ENCODE measurements at places on chromosomes 13 and 19.
A peak's percentile ranks its signal among the peaks of the same experiment; 100 is the strongest.

DNA sequence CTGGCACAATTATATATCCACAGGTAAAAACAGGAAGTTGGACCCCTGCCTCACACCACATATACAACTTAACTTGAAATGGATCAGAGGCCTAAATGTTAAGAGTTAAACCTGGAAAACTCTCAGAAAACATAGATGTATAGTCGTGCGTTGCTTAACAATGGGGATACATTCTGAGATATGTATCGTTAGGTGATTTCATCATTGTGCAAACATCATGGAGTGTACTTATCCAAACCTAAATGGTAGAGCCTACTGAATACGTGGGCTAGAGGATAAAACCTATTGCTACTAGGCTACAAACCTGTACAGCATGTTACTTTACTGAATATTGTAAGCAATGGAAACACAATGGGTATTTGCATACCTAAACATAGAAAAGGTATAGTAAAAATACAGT lies 14.8 kb upstream of the CALM3 start:
- DNase-seq = no peak

DNA sequence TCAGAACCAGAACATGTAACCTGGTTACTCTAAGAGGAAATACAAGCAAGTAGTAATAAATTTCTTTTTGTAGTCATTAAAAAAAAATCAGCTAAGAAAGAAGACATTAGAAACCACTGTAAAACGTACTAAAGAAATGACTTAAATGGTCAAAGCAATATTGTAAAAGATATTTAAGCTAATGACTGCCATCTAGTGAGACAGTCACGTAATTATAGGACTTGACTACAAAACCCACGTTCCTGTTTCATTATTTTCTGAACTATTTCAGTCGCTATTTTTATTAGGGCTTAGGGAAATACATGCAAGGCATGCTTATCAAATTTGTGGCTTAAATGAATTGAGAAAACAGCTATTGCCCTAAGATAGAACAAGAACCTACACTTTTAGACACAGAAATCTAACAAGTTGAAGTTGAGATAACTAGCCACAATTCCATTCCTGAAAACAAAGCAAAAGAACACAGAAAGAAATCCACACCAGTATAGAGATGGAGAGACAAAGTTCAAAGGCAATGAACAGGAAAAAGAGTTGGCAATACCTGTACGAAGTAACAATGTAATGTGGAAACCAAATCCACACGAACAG lies 17.9 kb downstream of the ALG5 start:
- DNase-seq = no peak

GRCh38 chr13:76684336-76684735 lies 201.9 kb downstream of the KCTD12 start:
- DNase-seq = no peak

DNA sequence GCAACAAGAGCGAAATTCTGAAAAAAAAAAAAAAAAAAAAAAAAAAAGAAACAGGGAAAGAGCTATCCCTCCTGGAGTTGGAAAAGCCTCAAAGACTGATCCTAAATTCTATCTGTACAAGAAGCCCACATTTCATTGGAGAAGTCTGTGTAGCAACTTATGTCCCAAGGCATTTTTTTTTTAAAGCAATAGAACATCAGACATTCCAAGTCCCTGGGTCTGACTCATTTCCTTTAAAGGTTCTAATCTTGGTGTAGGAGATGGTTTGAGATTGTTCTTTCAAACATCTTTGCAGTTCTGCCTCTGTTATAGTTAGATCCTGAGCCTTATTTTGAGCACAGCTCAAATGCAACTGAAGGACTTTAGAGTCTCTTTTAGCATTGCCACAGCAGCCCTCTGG lies 706.5 kb upstream of the MIR17HG start:
- DNase-seq = no peak

- DNase-seq = no peak
These were observed 65.1 kb upstream of the UBAC2 start for GRCh38 chr13:99135591-99135990.

- no peak for DNase-seq
These were observed 12.6 kb downstream of the SCEL start for GRCh38 chr13:77548095-77548494.

DNA sequence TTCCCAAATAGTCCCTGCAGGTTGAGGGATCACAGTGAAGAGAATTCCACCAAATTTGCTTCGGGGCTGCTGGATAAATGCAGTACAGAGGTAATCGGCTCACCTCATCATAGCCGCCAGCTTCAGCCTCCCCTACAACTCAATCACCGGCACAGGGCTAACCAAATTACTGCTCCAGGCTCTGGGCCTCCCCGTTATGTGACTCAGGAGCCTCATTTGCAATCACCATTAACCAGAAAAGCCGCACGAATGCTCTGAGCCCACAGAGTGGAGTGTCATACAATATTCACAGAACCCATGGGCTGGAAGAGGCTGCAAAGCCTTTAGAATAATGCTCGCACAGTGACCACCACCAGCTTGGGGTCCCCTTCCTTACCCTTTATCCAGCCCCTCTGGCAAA lies 4.9 kb downstream of the SIAH3 start:
- DNase-seq = no peak

DNA sequence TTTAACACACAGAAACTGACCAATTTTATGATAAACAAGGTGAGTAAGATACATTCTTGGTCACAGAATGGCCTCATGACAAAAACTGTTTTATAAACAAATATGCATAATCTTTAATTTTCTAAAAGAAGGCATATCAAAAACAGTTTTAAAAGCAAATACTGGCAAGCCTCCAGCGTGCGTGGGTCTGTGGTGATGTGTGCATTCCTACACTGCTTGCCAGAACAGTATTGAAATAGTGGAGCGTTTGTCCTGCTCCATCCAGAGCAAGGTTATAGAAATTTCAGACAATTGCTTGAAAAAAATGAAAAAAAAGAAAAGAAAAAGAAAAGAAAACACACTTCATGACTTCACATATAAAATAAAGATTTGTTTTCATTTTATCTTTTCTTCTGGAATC lies 140.9 kb downstream of the MZT1 start:
- no peak for DNase-seq

- DNase-seq = no peak
These were observed 15.4 kb downstream of the ATP11A start for GRCh38 chr13:112705286-112705685.

DNA sequence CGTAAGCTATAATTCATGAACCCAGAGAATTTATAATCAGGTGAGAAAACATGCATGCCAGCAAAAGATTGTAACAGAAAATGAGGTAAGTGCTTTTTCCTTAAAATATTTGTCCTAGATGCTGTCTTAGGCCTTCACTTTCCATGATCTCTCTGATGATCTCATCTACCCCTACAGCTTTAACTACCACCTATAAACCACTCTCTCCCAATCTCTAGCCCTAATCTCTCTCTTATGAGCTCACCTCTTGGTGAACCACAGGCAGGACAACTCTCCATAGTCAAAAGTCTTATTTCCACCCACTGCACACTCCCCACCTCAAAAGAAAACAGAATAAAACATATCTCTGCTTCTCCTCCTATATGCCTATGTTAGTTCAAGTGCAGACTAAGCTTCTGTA lies 137.1 kb downstream of the SLC7A1 start:
- no peak for DNase-seq

GRCh38 chr19:11020982-11021759 lies 60.3 kb downstream of the SMARCA4 start:
- DNase-seq = no peak

- no peak for DNase-seq
These were observed 6.9 kb downstream of the SBSN start for GRCh38 chr19:35521124-35521743.

GRCh38 chr19:33872445-33873320 lies 76.0 kb downstream of the KCTD15 start:
- DNase-seq = no peak

- no peak for DNase-seq
These were observed 127.7 kb downstream of the COL4A1 start for GRCh38 chr13:110179116-110179856.

GRCh38 chr13:50082426-50083281 lies 67.4 kb downstream of the KCNRG start:
- DNase-seq = peak; percentile 38

DNA sequence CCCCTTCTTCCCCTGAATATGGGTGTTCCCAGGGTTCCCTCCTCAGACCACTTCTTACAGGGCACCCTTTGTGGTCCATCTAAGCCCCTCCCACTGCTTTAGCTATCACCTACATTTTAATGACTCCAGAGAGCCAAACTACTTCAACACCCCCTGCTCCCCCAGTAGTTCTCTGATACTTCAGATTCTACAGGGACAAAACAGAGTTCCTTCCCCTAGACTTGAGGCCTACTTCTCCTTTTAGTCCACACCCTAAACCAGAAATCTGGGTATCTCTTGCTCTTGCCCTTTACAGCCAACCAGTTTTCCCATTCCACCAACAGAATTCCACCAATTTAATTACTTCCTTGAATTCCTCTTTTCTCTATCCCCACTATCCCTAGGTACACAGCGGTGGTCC lies 107.2 kb downstream of the KCNRG start:
- DNase-seq = no peak

DNA sequence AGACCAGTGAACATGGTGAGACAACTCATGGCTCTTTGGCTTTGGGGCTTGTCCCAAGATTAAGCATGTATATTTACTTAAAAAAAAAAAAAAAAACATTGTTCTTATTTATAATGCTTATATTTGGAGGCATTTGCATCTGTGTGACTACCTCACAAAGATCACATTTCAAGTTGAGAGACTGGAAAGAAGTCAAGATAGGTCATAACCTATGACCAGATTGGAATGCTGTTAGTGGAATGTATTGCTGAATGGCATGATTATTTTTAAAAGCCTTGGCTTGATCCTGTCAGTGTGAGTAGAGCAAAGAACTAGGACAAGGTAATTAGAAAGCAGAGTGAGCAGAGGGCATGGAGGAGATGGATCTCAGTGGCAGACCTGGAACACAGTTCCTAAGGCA lies 214.6 kb downstream of the OXGR1 start:
- no peak for DNase-seq

GRCh38 chr13:113650275-113650674 lies 7.7 kb downstream of the ATP4B start:
- no peak for DNase-seq

DNA sequence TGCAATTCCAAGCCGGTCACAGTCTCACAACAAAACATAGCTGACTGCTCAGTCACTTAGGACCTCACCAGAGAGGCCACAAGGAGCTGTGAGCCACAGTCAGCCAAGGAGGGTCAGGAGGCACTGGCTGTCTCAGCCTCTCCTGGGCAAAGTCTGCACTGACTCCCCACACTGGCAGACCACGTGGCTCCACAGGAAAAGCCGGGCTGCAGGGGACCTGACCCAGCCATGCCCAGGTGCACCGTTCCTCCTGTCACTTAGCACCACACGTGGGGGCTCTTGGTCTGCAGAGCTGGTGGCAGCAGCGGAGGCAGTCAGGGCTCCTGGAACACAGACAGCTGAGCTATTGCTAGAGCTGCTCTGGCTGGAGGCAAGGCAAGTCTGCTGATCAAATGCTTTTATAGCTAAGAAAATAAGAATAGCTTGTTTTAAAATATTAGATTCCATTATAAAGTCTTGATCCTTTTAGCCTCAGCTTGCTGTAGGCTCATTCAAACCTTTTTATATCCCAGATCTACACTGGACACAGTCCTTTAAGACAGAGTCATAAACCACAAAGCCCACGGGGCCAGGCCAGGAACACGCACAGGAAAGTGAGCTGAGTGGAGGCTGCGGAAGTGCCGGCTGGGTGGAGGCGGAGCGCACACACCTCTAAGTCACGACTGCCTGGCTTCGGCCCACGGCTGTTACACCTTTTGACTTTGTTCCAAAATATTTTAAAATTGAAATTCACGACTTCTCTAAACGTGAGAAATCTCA lies 744.1 kb downstream of the UQCRFS1 start:
- DNase-seq = no peak

DNA sequence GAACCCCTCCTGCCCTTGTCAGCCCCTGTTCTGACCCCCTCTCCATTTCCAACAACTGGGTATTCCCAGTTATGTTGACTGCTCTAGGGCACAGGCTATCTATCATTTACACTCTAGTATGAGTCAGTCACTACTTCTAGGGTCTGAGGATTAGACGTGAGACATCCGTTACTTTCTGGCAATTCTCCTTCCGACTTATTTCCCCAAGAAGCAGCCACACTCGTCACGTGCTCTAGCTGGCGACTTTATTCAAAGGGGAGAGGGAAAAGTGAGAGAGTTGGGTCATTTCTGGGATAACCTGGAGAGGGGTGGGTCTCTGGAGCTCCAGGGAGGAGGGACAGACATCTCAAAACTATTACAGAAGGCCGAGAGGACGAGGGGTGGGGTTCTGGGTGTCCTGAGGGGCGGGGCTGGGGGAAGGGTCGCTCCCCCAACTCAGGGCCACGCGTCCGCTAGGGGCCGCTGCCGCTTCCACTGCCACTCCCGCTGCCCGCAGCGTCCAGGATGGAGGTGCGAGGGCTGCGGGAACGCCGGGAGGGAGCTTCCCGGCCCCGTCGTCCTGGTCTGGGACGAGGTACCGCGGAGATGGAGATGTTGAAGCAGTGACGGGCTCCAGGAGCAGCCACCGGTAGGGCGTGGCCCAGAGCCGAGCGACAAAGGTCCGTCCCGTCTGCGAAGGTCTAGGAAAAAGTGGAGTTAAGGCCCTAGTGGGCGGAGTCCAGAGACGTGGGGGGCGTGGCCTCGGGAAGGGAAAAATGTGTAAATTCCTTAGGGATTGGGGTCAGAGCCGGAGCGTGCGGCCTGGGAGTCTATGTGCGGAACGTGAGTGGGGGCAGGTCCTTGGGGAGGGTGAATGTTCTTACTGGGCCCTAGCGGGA lies 8.9 kb downstream of the RTBDN start:
- DNase-seq = no peak

- no peak for DNase-seq
These were observed 74.1 kb upstream of the UQCRFS1 start for GRCh38 chr19:29287061-29287460.

DNA sequence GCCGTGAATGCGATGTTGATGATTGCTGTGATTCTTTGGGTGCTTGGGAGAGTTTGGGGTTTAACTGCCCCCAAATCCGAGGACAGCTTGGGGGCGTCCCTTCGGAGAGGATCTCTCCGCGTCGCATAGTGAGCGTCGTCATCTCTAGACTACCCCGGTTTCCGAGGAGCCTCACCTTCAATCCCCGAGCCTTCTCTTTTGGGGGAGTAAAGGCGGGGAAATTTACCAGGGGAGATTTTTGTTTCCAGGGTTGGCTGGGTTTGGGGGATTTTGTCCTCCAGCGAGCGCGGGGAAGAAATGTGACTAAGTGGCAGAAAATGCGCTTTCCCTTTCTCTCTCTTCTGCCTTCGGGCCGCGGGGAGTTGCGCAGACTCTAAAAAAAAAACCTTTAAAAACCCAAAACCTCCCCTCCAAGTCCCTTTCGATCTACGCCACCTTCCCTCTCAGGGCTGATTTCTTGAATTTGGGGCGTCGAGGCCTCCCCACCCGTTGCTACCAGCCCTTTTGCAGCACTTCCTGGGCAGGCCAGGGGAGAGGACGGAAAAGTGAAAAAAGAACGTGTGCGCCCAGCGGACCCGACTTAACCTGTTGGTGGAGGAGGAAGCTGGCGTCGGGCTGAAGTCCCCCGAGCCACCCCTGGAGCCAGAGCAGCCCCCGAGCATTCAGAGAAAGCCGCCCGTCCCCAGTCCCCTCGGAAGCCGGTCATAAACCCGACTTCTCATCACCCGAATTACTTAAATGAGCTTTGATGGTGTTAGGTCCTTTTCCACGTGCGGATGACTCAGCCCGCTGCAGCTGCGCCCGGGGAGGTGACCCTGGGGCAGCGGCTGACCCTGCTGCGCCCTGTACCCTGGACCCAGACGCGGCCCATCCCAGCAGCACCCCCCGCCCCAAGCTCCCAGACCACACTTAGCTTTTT lies 17.7 kb downstream of the NFIX start:
- peak; percentile 58 for DNase-seq
